ENCODE measurements at places on chromosomes 12 and 14. TPM values are rescaled to one million over a fixed set of nuclear protein-coding genes. Genes with fewer than 3 reads are reported as not detected.

PRH2 gene
- not detected for total RNA-seq

VEZT gene
- total RNA-seq: 74.7 TPM

- no peak overlapping the region for H3K27ac ChIP-seq
- peaks cover 7% of the 10 kb centered on the region for H3K4me1 ChIP-seq
- DNase-seq: no peak
- peaks cover 28% of the 10 kb centered on the region for H3K27me3 ChIP-seq
- no peak overlapping the region for H3K4me3 ChIP-seq
Measured at GRCh38 chr12:10155966-10156365, 16.0 kb downstream of the OLR1 start.

ASB2 gene
- 0.38 TPM for total RNA-seq

GRCh38 chr12:115023279-115024265 lies 339.6 kb upstream of the TBX3 start:
- H3K36me3 ChIP-seq: no peaks in the 10 kb centered on the region
- H3K4me1 ChIP-seq: no peaks in the 10 kb centered on the region
- DNase-seq: no peak

NDRG2 gene
- total RNA-seq: 8.0 TPM

DNA sequence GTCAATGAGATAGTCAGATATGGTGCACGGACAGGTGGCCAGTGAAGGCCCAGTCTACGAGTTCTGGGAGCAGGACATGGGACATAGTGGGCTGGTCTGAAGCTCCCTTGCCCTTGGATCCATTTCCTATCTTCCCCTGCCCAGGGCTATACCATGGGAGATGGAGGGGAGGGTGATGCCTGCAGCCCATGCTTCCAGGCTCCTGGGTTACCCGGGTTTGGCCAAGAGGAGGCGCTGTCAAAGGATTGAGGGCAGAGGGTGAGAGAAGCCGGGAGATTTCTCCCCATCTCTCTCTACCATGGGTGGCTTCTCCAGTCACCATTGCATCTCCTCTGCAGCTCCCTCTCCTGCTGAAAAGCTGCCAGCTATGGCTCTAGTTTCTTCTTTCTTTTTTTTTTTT lies 52.8 kb upstream of the LHX5 start:
- H3K4me3 ChIP-seq: no peak overlapping the region
- DNase-seq: no peak
- H3K36me3 ChIP-seq: no peaks in the 10 kb centered on the region
- H3K27ac ChIP-seq: no peak overlapping the region
- H3K27me3 ChIP-seq: peaks cover 17% of the 10 kb centered on the region

- peaks cover 30% of the 10 kb centered on the region for H3K36me3 ChIP-seq
- peaks cover 36% of the 10 kb centered on the region for H3K4me1 ChIP-seq
- H3K4me3 ChIP-seq: peak overlapping the region; percentile 85
- peaks cover under 1% of the 10 kb centered on the region for H3K27me3 ChIP-seq
- no peak for DNase-seq
Measured at GRCh38 chr14:58639842-58640484, 2.2 kb downstream of the DACT1 start.

DNA sequence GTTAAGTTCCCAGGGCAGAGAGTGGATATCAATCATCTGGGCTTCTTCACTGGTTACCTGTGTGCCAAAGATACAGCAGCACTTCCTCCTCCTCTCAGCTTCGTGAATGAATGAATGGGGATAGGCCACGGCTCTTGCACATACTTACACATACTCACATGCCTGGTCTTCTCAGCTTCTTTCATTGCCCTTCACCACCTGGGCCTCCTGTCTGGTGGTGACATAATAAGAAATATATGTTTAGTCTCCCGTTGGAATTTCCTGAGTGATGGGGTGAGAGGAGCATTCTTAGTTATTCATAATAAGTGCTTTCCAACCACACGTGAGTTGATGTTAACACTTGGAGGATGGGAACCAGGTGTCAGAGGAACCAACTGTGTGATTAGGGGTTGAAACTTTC lies 268.1 kb upstream of the RMST start:
- H3K4me1 ChIP-seq: no peaks in the 10 kb centered on the region
- H3K4me3 ChIP-seq: no peak overlapping the region
- H3K36me3 ChIP-seq: no peaks in the 10 kb centered on the region
- no peaks in the 10 kb centered on the region for H3K27me3 ChIP-seq
- H3K27ac ChIP-seq: no peak overlapping the region

GRCh38 chr12:32846053-32846452 lies 50.5 kb downstream of the PKP2 start:
- H3K27me3 ChIP-seq: no peaks in the 10 kb centered on the region
- H3K36me3 ChIP-seq: no peaks in the 10 kb centered on the region
- H3K4me3 ChIP-seq: no peak overlapping the region

DNA sequence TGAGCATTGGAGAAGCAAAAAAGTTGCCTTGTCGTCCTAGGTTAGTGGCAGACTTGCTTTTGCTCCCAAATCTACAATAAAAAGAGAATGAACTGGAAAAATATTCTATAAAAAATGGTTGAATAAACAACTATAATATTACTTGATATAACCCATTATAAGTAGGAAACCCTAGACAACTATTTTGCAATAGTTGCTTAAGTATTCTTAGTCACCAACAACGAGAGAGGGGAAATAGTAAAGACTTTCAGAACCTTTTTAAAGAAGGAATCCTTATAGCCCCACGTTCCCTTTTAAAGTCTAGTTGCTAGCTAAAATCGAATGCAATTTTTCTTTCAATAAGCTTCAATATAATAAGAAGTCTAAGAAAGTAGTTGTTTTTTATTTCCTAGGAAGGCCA lies 17.5 kb downstream of the AQP6 start:
- H3K27me3 ChIP-seq: no peaks in the 10 kb centered on the region
- H3K36me3 ChIP-seq: peaks cover 28% of the 10 kb centered on the region
- H3K4me3 ChIP-seq: no peak overlapping the region
- DNase-seq: no peak

GRCh38 chr14:42921901-42922300 lies 1315.2 kb downstream of the LRFN5 start:
- peaks cover 2% of the 10 kb centered on the region for H3K27me3 ChIP-seq
- H3K4me3 ChIP-seq: no peak overlapping the region
- H3K4me1 ChIP-seq: no peaks in the 10 kb centered on the region
- DNase-seq: no peak

- peaks cover 12% of the 10 kb centered on the region for H3K27me3 ChIP-seq
- no peaks in the 10 kb centered on the region for H3K36me3 ChIP-seq
- H3K4me1 ChIP-seq: no peaks in the 10 kb centered on the region
- no peak overlapping the region for H3K4me3 ChIP-seq
Measured at GRCh38 chr12:122190842-122191668, 8.1 kb downstream of the LRRC43 start.

DNA sequence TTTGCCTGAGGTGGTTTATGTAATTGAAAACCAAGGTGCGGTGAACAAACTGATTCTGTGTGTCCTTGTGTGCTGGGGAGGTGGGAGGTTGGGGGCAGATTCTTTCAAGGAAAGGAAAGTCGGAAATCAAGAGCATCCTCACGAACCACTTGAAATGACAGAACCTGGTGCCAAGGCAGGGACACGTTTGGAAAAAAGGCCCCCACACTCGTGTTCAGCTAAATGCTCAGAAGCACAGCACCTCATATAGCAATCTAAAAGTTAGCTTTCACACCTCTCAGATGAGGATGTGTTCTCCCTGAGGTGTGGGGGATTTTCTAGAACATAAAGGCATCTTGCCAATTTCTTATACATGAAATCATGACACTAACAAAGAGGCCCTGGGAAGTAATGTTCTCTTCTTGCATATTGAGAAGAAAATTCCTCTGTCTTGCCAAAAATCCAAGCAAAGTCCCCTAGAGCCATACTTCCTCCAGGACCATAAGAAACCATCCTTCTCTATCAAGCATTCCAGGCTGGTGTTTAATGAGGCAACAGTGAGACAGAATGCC lies 119.6 kb downstream of the PLXNC1 start:
- no peak for DNase-seq
- H3K27me3 ChIP-seq: peaks cover 16% of the 10 kb centered on the region
- no peak overlapping the region for H3K4me3 ChIP-seq
- peak overlapping the region; percentile 70 for H3K27ac ChIP-seq

PAPLN gene
- 44.3 TPM for total RNA-seq

ANO4 gene
- total RNA-seq: 0.48 TPM

DNA sequence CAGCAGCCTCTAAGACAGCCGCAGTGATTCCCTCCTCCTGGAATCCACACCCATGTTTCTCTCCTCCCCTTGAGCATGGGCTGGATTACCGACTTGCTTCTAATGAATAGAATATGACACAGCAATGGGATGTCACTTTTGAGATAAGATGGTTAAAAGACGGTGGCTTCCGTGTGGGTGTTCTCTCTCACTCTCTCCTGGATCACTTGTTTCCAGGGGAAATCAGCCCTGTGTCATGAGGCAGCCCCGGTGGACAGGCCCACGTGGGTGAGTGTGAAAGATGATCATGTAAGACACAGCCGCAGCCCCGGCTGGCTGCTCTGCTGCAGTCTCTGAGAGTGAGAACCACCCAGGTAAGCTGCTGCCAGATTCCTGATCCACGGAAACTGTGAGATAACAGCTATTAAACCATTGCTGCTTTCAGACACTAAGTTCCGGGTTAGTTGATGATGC lies 10.7 kb downstream of the MOAP1 start:
- H3K4me1 ChIP-seq: peaks cover 1% of the 10 kb centered on the region
- H3K27ac ChIP-seq: no peak overlapping the region
- peaks cover 9% of the 10 kb centered on the region for H3K27me3 ChIP-seq
- no peak overlapping the region for H3K4me3 ChIP-seq

PCED1B gene
- total RNA-seq: 1.6 TPM

DNA sequence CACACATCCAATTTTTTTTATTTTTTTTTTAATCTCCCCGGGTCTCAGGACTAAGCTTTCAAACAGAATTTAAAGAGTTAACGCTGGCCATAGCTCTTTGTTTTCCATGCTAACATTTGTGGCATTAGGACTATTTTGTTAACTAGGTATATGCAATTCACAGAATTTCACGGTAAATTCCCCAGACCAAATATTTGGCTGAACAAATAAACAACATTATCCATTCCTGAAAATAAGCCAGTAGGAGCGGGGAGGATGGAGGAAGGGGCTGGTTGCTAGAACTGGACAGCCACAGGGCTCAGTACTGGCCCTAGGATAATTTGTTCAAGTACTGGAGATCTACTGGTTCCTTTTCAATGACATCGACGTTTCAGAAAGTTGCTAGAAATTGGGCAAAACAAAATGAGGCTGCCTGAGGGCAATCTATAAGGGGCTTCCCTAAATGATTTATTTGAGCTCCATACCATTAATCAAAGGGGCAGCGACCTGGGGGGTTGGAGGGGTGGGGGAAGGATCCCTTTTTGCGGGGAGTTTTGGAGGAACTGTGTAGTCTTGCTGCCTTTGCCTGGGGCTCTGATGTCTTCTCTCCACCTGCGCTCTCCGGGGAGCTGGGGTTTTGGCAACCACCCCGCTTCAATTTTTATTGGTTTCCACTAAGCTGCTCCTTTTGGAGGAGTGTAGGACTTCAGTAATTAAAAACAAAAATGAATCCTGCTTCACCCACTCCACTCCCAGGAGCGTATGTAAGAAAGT lies 9.0 kb downstream of the BMP4 start:
- H3K27me3 ChIP-seq: peaks cover 10% of the 10 kb centered on the region
- no peak overlapping the region for H3K4me3 ChIP-seq
- peaks cover 23% of the 10 kb centered on the region for H3K4me1 ChIP-seq
- no peak for DNase-seq
- peaks cover 15% of the 10 kb centered on the region for H3K36me3 ChIP-seq
- H3K27ac ChIP-seq: no peak overlapping the region

DNA sequence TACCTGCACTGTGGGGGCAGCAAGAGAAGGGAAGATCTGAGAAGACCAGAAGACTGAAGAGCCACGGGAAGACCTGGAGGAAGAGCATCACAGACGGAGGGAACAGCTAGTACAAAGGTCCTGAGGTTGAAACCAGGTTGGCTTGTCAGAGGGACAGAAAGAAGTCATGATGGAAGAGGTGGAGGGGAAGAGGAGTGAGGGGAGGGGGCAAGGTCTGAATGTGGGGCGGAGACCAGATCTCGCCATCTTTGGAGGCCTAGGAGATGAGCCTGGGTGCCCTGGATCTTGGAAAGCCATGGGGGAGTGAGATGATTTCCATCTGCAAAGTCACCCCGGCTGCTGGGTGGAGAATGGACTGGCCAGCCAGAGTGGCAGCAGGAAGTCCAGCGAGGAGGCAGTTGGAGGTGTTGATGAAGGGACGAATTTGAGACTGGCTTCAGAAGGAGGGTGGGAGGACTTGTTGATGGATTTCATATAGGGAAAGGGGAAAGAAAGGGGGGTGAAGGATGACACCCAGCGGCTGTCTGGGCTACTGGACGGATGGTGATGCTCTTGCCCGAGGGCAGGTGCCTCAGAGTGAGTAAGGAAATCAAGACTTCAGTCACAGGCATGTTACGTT lies 14.6 kb upstream of the UBC start:
- H3K27ac ChIP-seq: no peak overlapping the region
- H3K4me1 ChIP-seq: peaks cover 14% of the 10 kb centered on the region
- H3K4me3 ChIP-seq: no peak overlapping the region
- DNase-seq: no peak
- no peaks in the 10 kb centered on the region for H3K27me3 ChIP-seq

DNA sequence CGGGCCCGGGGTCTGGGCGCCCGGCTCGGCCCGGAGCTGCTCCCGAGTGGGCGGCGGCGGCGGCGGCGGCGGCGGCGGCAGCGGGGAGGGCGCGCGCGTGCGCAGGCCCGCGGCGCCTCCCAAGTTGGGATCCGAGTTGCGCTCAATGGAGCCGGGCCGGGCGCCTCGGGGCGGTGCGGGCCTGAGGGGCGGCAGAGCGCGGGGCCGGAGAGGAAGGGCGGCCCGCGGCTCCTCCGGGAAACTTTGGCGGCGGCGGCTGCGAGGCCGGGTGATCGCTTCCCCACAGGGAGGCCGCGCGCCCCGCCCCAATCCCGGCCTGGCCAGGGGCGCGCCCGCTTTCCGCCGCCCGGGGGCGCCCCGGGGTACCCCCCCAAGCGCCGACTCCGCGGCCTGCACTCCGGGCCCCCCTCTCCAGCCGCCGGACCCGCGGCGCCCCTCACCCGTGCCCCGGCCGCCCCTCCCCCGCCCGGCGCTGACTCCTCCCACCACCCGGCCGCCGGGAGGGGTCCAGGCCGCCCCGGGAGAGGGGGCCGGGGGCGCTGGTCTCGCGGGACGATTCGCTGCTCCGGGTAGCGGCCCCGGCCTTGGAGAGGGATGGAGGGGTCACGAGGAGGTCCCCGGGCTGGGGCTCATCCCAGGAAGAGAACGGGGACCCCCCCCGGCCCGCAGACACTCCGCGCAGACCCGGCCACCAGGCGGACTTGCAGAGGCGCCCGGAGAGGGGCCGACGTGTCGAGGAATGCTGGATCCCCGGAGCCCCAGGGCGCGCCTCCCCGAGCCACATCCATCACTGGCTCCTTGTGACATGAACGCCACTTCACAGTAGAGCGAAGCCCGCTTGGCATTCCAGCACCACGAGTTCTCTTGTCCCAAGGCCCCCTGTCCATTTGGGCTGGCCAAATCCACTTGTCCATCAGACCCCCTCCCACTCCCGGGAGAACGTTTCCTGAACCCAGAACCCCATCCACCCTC lies at the start of gene RILPL1:
RILPL1 (minus strand) TSS at position 48 of the 972 bp plus-strand sequence. CDS start 237 bp downstream, outside the sequence.
- peaks cover 5% of the 10 kb centered on the region for H3K36me3 ChIP-seq
- peak within 1 kb of the TSS; percentile 84 for H3K4me3 ChIP-seq
- H3K27me3 ChIP-seq: peaks cover 3% of the 10 kb centered on the region
- H3K4me1 ChIP-seq: peaks cover 28% of the 10 kb centered on the region

GRCh38 chr12:29533815-29534489 lies 36.5 kb upstream of the OVCH1 start:
- H3K4me1 ChIP-seq: no peaks in the 10 kb centered on the region
- H3K27ac ChIP-seq: no peak overlapping the region
- DNase-seq: no peak
- no peaks in the 10 kb centered on the region for H3K27me3 ChIP-seq

WBP11 gene
- 62.4 TPM for total RNA-seq

KRT2 gene
- total RNA-seq: not detected

Measured in osteocyte (in vitro differentiated cells).